ENCODE measurements at places on chromosomes 12 and 14.

DNA sequence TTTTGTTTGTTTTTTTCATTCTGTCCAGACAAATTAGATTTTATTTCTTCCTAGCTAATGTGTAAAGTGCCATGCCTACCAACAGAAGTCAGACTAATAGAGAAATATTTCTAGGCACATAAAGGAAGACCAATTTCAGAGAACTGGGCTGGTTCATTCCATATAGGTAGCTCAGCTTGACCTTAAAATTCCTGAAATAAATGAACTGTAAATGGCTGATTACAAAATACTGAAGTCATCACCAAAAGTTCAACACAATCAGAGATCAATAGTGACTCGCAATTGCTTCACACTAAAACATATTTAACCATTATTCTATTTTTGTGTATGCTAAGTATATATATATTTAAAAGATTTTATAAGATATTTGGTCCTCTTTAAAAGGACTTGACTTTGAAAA is 34.2 kb downstream of the PTPRB start:
- no peak for DNase-seq

GRCh38 chr12:124675881-124676713 is 108.7 kb upstream of the NCOR2 start:
- DNase-seq: no peak

DNA sequence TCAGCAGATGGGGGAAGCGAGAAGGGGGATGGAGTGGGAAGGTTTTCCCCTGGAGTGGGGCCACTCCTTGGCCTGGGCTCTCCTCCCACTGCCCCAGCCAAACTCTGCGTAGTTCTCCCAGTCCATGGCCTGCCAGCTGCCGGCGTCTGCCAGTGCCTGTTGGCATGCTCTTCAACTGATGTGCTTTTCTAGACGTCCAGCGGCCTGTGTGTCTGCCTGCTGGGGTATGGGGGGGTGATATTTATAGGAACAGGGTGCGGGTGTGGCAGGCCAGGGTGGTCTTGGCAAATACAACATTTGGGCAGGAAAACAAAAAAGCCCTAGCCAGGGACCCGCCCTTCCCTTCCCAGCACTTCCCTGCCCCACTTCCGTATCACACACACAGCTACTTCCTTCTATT is 786.3 kb upstream of the NOVA1 start:
- no peak for DNase-seq

- DNase-seq: no peak
Measured at GRCh38 chr12:77489331-77489970, 341.2 kb upstream of the NAV3 start.

DNA sequence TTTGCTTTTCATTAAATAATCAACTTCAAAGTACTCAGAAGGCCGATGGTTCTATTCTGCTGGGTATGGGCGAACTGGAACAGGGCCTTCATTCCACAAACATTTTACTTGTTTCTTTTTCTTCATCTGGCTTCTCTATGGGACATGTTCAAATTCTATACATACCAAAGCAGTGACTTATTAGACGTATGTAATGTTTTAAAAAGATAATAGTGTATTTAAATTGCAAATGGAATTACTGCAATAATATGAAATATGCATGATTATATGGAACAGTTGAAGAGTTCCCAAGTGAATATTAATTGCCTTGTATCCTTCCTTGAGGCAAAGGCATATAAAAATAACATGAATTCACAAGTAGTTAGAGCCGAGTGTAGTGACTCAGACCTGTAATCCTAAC is 75.5 kb downstream of the FAR2 start:
- DNase-seq: no peak

DNA sequence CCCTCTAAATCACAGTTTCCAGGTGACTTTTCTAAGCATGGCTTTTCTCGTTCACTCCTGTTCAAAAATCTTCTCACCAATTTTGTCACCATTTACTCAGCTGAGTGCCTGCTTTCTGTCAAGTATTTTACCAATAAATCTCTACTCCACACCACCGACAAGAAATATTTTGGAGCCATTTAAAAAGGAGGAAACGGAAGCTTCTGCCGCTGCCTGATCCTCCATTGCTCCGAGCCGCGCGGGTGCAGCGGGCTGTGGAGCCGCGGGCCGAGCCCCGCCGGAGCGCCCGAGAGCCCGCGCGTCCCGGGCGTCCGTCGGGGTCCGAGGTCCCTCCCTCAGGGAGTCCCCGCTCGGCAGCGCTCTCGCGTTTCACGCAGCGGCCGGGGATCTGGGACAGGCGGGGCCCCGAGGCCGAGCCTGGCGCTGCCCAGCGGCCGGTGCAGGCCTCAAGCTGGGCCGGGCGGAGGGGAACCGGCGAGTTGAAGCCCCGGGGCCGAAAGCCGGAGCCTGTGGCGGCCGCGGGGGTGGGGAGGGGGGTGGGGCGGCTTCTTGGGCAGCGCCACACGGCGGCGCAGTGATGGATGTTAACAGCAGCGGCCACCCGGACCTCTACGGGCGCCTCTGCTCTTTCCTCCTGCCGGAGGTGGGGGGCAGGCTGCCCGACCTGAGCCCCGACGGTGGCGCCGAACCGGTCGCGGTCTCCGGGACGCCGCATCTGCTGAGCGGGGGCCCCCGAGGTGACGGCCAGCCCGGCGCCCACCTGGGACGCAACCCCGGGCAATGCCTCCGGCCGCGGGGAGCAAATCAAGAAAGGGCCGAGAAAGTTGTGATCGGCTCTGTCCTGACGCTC is 1.1 kb upstream of the HEBP1 start:
- no peak for DNase-seq

DNA sequence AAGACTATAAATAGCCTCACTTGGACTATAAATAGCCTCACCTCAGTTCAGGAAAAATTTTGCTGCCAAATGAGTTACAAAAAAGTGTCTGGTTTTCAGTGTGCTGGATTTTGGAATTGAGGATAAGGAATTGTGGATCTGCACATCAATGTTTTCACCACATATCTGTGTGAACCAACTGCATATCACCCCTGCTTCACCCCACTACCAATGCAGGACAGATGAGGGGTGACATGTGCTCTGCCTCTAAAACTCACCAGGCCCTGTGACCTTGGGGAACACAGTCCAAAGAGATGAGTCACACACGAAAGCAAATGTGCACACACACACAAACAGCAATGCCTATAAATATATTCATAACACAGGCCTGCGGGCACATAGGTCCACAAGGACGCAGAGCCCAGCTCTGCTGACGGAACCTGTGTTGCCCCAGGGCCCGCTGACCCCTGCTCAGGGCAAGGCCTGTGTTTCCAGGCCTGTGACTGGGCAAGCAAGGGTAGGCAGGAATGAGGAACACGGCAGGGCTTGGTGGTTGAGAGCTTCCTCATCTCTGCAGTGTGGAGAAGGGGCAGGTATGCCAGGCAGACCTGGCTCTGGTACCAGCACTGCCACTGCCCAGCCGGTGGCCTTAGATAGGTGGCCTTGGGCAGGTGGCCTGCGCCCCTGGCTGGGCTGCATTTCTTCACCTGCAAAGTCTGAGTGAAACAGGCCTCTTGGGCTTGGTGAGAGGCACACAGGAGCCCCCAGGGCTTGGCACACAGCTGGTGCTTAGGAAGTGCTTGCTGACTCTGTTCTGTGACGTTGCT is 82.4 kb downstream of the ARL6IP4 start:
- no peak for DNase-seq

DNA sequence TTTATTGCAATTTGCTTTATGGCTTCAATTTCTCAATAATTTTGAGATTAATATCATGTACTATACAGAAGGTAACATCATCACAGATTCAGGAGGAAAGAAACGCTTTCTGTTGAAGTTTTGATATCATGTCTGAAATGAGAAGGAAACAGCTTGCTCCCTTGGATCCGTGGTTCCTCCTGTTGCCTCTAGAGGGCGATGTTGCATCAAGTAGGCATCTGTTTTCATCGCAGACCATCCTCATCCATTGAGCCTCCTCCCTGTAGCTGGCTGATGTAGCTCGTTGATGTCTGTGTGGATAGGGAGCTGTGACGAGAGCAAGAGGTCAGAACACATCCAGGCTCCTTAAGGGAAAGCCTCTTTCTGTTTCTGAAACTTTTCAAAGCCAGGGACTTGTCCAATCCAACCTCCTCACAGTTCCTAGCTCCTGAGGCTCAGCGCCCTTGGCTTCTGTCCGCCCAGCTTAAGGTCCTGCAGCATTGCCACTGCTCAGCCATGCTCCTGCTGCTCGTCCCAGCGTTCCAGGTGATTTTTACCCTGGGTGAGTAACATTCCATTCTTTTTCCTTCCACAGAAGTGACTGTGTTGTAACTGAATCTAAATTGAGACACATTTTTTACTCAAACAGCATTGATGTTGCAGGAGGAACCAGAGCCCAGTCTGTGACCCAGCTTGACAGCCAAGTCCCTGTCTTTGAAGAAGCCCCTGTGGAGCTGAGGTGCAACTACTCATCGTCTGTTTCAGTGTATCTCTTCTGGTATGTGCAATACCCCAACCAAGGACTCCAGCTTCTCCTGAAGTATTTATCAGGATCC is 304.8 kb upstream of the OR4E1 start:
- no peak for DNase-seq

DNA sequence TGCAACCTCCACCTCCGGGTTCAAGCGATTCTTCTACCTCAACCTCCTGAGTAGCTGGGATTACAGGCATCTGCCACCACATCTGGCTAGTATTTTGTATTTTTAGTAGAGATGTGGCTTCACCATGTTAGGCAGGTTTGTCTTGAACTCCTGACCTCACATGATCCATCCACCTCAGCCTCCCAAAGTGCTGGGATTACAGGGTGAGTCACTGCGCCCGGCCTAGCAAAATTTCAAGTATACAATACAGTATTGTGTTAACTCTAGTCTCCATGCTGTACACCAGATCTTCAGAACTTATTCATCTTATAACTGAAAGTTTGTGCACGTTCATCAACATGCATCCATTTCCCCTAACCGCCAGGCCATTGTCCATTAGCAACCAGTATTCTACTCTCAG is 115.1 kb upstream of the MDGA2 start:
- DNase-seq: no peak

DNA sequence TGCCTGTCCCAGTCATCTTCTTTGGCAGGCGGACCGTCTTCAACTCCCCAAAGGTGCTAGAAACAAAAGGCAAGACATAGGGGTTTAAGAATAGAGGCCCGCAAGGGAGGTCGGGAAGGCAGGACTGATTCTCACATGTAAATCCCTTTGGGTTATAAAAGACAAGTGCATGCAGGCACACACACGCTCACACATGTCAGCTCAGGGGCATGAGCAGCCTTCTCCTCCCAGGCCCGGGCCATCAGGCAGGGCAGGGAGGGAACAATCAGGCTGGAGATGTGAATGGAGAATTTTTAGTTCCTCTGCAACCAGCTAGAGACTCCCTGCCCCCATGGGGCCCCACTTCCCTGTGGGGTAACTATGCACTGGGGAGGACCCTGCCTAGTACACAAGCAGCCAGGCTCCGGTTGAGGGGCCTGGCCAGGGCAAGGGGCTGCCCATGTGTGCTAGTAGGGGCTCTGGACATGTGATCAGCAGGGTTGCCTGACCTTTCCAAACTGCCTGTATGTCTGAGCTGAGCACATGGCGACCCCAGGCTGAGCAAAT is 107.2 kb downstream of the RBM19 start:
- no peak for DNase-seq

GRCh38 chr14:88258021-88258420 is 65.0 kb downstream of the KCNK10 start:
- DNase-seq: no peak

DNA sequence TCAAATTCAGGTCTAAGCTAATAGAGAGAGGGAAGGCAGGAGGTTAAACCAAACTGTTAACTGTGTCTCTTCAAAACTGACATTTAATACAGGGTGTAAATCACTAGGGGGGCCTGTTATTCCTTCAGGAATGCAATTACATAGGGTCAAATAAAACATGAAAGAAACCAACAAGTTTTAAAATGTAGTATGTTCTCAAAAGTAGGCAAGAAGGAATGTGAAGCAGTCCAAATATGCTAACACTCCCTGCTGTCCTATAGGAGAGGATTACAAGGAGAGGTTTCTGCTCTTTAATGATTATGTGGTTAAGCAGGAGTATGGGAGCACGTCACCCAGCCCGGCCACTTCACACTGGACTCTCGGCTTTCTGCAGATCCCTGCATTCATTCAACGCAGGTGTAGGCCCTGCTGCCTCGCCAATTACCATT is 42.5 kb upstream of the BMP4 start:
- no peak for DNase-seq

- no peak for DNase-seq
Measured at GRCh38 chr14:103806805-103807204, 40.6 kb downstream of the PPP1R13B start.

- DNase-seq: no peak
Measured at GRCh38 chr14:54781080-54781479, 121.5 kb downstream of the GCH1 start.

GRCh38 chr12:68207276-68207675 is 18.3 kb downstream of the IL26 start:
- DNase-seq: no peak

DNA sequence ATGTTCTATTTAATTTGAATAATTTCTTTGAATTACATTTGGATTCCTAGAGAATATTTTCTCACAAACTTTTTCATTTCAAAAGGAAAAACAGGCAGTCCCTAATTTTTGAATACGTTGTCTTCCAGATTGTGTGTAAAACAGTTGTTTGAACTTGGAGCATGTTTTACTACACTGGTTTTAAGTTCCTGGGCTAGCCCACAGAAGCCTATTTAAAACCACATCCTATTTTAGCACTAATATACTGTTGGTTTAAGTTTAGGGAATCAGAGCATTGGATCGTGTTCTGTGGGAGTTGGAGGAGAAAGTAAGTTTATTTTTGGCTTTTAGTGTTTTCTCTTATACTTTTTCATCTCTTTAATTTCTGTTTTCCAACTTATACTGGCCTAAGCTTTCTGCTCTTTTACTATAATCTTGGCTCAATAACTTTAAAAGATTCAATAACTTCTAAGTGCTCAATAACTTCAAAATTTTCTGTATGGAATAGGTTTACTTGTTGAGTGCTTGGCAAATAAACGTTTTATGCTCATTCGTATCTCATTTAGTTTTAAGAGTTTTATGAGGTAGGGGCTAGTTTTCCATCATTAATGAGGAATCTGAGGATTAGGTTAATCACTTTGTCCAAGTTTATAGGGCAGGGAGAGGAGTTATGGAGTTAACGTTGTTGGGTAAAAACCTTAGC is 14.9 kb downstream of the LEMD3 start:
- DNase-seq: no peak

- no peak for DNase-seq
Measured at GRCh38 chr12:109943811-109944210, 43.7 kb downstream of the TCHP start.

- DNase-seq: no peak
Measured at GRCh38 chr12:79644274-79645234, 46.2 kb downstream of the PAWR start.

GRCh38 chr12:56886319-56886718 is 47.9 kb downstream of the SDR9C7 start:
- no peak for DNase-seq

DNA sequence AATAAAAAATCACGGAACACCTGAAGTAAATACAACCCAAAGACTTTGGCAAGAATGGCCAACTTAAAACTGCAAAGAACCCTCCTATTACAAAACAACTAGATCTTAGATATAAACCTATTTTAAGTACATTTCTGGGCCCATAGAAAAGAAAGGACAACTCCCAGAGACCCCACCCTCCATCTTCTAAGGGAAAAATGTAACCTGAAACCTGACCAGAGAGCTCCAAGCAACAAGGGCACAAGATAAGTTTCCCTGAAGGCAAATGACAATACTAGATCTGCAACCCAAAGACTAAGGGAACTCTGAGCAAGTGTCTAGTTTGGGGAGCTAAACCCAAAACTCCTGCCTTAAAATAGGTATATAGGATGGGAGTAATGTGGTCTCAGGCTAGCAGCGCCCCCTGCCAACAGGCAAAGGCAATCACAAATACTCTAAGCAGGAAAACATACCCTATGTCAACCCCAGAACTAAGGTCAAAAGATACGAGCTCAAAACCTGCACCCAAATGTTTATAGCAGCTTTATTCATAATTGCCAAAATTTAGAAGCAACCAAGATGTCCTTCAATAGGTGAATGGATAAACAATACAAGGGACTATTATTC is 218.9 kb downstream of the ITPR2 start:
- DNase-seq: peak; percentile 28

Measured in KG1 (cell line).